ENCODE measurements at places on chromosomes 6 and 20.

DNA sequence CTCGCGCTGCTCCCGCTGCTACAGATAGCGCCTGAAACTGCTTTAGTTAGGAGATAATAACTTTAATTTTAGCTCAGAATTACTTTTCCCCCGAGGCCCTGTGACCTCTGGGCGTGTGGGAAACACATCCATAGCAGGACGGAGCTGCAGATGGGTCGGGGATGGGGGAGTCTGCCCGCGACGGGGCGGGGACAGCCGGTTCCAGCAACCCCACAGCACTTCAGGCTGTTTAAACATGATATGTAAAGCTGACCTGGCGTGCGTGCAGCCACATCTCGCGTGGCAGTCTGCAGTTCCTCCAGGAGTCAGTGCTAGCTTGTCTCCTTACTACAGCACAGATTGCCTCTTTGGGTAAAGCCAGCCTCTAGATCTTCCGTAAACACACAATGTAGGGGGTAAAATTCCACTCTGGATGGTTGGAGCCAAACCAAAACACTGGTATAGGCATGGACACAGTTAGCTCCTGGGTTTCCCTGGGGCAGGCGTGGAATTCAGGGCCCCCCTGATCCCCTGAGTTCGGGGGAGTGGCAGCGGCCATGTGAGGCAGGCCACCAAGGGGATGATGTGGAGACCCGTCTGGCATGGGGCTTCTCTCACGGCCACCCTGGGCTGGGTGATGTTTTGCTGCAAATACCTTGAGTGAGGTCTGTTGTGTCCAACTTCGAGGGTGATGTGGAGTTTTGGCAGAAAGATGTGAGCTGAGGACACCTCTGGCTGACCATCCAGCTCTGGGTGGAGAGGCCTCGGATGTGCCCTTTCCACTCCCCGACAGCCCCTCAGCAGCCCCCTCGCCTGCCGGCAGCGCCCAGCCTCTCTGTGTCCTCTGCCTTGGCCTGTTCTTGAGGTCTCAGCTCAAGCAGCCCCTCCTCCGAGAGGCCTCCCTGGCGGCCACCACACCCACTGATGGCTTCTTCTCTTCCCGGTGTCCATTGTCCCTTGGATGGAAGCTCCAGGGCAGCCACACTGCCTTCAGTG lies 214.5 kb downstream of the TAF4 start:
- DNase-seq = no peak

DNA sequence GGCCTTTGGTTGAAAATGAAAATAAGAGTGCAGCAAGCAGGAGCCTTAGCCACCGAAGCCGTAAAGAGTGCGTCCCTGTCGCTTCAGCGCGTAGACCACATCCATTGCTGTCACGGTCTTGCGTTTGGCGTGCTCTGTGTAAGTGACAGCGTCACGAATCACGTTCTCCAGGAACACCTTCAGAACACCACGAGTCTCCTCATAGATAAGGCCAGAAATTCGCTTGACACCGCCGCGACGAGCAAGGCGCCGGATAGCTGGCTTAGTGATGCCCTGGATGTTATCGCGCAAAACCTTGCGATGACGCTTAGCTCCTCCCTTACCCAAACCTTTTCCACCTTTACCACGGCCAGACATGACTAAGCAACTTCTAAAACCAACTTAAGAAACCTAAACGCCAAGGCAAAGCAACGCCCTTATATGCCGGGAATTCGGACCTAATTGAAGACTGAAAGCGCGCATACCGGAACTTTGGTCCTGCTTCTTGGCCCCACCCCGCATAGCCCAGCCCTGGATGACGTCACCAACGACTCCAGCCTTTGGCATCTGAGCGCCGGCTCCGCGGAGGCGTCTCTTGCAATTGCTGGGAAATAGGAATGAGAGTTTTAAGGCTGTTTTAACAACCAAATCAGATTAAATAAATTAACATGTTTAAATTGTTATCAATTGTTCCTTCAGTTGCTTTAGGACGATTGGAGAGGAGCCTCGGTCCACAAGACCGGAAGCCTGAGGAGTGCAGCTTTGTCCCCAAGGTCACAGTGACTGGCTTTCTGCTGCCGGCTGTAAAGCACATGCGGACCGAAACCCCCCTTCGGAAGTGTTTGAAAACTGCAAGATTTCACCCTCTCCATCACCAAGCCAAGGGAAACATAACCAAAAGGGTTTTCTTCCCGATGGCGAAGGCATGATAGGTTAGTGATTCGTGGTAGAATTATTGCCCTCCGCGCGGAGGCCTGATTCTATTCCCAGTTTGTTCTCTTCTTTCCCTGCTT lies 79.6 kb upstream of the BTN3A2 start:
- DNase-seq = peak; percentile 98

DNA sequence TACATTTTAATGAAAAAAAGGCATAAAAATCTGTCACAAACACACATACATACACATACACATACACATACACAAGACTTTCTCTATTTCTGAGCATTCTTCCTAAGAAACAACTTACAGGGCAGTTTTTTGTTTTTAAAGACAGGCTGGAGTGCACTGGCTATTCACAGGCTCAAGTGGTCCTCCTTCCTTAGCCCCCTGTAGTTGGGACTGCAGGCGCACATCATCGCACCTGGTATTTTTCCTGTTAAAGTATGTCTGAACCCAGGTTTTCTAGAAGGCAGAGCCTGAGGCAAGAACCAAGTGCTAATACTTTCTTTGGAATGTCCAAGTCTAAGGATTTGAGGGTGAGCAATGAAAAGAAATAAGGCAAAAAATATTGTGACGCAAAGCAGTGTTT lies 41.3 kb upstream of the ELOVL5 start:
- DNase-seq = no peak

- DNase-seq = no peak
These were observed 68.1 kb upstream of the SNRPB2 start for GRCh38 chr20:16661756-16662155.

- DNase-seq = peak; percentile 29
These were observed 13.0 kb downstream of the UQCC2 start for GRCh38 chr6:33698494-33698893.

DNA sequence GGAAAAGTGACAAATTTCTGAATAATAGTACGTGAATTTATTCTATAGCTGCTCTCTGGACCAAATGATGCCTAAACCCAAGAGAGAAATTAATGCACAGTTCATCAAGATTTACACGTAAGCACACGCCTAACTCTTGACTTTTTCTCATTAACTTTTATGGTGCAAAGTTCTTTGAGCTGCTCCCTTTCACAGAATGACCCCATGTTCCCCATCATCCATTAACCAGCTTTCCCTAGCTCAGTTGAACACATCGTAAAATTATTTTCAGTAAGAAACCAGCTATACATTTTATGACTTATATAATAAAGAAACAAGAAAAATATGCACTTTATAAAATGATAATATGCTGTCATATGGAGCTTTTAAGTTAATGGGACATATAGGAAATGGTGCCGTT lies 54.3 kb downstream of the ID4 start:
- DNase-seq = no peak

All from natural killer cell (primary cell).